ENCODE measurements at places on chromosomes 11 and 22. TPM values are rescaled to one million over a fixed set of nuclear protein-coding genes. Genes with fewer than 3 reads are reported as not detected.
A peak's percentile ranks its signal among the peaks of the same experiment; 100 is the strongest.

GRCh38 chr22:39819429-39819828, 74.1 kb downstream of the ENTHD1 start:
- H3K27ac ChIP-seq = no peak overlapping the region
- H3K27me3 ChIP-seq = no peaks in the 10 kb centered on the region
- H3K4me1 ChIP-seq = peaks cover 22% of the 10 kb centered on the region
- DNase-seq = no peak
- no peaks in the 10 kb centered on the region for H3K36me3 ChIP-seq

DNA sequence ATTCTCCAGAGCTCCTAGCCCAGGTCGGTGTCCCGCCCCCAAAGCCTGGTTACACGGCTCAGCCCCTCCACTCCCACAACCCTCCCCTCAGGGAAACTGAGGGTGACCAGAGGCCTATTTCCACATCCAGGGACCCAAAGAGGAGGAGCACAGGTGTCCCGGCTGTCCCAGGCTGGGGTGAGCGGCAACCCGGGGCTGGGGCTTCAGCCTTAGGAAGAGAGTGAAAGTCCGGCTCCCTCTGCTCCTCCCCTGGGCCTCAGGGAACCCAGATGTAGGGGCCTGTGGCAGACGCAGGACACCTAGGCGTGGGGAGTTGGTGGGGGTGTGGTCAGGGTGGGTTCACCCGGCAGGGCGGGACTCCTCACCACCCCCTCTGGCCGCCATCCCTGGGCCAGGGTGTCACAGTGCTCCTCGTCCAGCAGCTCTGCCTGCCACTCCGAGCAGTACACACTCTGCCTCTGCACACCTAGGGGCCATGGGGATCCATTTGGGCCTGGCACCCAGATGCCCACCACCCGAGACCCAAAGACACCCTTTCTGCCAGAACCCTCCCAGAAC, 63.1 kb downstream of the ARFGAP3 start:
- H3K36me3 ChIP-seq = peaks cover 21% of the 10 kb centered on the region
- H3K27ac ChIP-seq = no peak overlapping the region
- DNase-seq = no peak
- peaks cover 14% of the 10 kb centered on the region for H3K4me1 ChIP-seq
- no peak overlapping the region for H3K4me3 ChIP-seq

DNA sequence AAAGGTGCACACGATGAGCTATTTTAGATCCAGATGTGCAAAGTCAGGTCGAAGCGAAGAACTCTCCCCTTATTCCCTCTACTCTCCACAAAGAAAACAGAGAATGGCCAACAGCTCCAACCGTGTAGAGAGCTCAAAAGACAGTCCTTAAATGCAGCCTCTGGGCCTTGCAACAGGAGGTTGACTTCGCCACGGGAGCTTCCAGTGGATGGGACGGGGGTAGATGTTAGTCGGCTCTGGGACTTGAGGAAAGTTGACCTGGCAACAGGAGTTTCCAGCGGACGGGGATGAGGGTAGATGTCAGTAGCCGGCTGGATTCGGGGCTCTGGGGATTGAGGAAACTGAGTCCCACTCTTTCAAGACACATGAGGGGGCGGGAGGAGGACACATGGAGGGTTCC, 450.4 kb downstream of the BRD1 start:
- H3K36me3 ChIP-seq = no peaks in the 10 kb centered on the region
- no peak overlapping the region for H3K27ac ChIP-seq
- no peak for DNase-seq
- no peaks in the 10 kb centered on the region for H3K27me3 ChIP-seq
- H3K4me3 ChIP-seq = no peak overlapping the region

- no peak overlapping the region for H3K27ac ChIP-seq
- no peaks in the 10 kb centered on the region for H3K27me3 ChIP-seq
- H3K4me3 ChIP-seq = no peak overlapping the region
- no peak for DNase-seq
- no peaks in the 10 kb centered on the region for H3K4me1 ChIP-seq
- no peaks in the 10 kb centered on the region for H3K36me3 ChIP-seq
These were observed 1317.2 kb downstream of the TBC1D22A start for GRCh38 chr22:48079505-48080290.

DNA sequence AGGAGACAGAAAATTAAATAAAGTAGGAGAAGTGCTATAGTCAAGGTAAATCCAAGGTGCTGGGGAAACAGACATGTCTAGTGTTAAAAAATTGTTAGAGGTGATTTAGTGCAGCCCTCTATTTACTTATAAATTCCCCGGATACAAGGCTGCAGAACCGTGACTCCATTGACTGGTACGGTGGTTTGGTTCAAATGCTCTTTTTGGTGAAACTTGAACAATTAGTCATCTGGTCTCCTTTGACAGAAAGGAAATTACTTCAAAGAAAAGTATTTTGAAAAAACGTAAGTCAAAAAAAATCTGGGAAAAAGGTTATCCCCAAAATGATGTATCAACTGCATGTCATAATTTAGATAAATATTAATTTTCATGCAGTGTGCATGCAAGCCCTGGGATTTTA, 399.2 kb downstream of the CNTN5 start:
- H3K4me1 ChIP-seq = no peaks in the 10 kb centered on the region
- no peaks in the 10 kb centered on the region for H3K36me3 ChIP-seq
- DNase-seq = no peak
- no peak overlapping the region for H3K27ac ChIP-seq

GRCh38 chr22:31492151-31492550, 2.5 kb upstream of the EIF4ENIF1 start:
- no peaks in the 10 kb centered on the region for H3K27me3 ChIP-seq
- DNase-seq = no peak
- H3K36me3 ChIP-seq = no peaks in the 10 kb centered on the region

- no peak overlapping the region for H3K4me3 ChIP-seq
- H3K27me3 ChIP-seq = no peaks in the 10 kb centered on the region
- no peaks in the 10 kb centered on the region for H3K4me1 ChIP-seq
- peak; percentile 0 for DNase-seq
- H3K27ac ChIP-seq = no peak overlapping the region
- no peaks in the 10 kb centered on the region for H3K36me3 ChIP-seq
These were observed 2226.5 kb upstream of the RAG2 start for GRCh38 chr11:38824573-38824972.

GRCh38 chr11:34936945-34937629, 20.7 kb downstream of the PDHX start:
- no peak overlapping the region for H3K4me3 ChIP-seq
- no peak for DNase-seq
- H3K36me3 ChIP-seq = peaks cover 14% of the 10 kb centered on the region
- H3K27ac ChIP-seq = no peak overlapping the region

GRCh38 chr11:2592559-2593392, 107.0 kb downstream of the KCNQ1OT1 start:
- no peak overlapping the region for H3K4me3 ChIP-seq
- H3K27ac ChIP-seq = no peak overlapping the region
- H3K27me3 ChIP-seq = peaks cover 13% of the 10 kb centered on the region
- DNase-seq = no peak
- H3K36me3 ChIP-seq = no peaks in the 10 kb centered on the region

- DNase-seq = peak; percentile 85
- no peaks in the 10 kb centered on the region for H3K36me3 ChIP-seq
- H3K27ac ChIP-seq = no peak overlapping the region
- peak overlapping the region; percentile 78 for H3K4me3 ChIP-seq
- no peaks in the 10 kb centered on the region for H3K27me3 ChIP-seq
These were observed 3.4 kb downstream of the CCDC89 start for GRCh38 chr11:85682330-85683305.

GRCh38 chr11:85769771-85770170, 41.2 kb downstream of the SYTL2 start:
- H3K36me3 ChIP-seq = no peaks in the 10 kb centered on the region
- H3K4me1 ChIP-seq = no peaks in the 10 kb centered on the region
- H3K27me3 ChIP-seq = no peaks in the 10 kb centered on the region
- H3K27ac ChIP-seq = no peak overlapping the region
- no peak for DNase-seq

GRCh38 chr11:696955-697491, 1.4 kb downstream of the TMEM80 start:
- H3K27ac ChIP-seq = peak overlapping the region; percentile 94
- peaks cover 31% of the 10 kb centered on the region for H3K4me1 ChIP-seq
- H3K27me3 ChIP-seq = no peaks in the 10 kb centered on the region
- H3K4me3 ChIP-seq = peak overlapping the region; percentile 84
- DNase-seq = peak; percentile 94

DNA sequence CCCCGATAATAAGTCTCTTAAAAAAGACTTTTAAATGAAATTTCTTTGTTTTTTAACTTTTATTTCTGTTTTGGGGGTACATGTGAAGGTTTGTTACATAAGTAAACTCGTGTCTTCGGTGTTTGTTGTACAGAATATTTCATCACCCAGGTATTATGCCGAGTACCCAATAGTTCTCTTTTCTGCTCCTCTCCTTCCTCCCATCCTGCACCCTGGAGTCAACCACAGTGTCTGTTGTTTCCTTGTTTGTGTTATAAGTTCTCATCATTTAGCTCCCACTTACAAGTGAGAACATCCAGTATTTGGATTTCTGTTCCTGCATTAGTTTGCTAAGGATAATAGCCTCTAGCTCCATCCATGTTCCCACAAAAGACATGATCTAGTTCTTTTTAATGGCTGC, 1.6 kb upstream of the GSTP1 start:
- 0 out of 2 replicates have a peak, but pooled peaks cover 3% of the 10 kb centered on the region for H3K36me3 ChIP-seq
- peaks cover 9% of the 10 kb centered on the region for H3K4me1 ChIP-seq
- no peak overlapping the region for H3K27ac ChIP-seq
- peaks cover 12% of the 10 kb centered on the region for H3K27me3 ChIP-seq
- no peak overlapping the region for H3K4me3 ChIP-seq
- no peak for DNase-seq

GRCh38 chr11:104073950-104074705, 37.7 kb downstream of the DDI1 start:
- peak; percentile 72 for DNase-seq
- no peaks in the 10 kb centered on the region for H3K27me3 ChIP-seq
- no peak overlapping the region for H3K4me3 ChIP-seq
- H3K36me3 ChIP-seq = no peaks in the 10 kb centered on the region

DNA sequence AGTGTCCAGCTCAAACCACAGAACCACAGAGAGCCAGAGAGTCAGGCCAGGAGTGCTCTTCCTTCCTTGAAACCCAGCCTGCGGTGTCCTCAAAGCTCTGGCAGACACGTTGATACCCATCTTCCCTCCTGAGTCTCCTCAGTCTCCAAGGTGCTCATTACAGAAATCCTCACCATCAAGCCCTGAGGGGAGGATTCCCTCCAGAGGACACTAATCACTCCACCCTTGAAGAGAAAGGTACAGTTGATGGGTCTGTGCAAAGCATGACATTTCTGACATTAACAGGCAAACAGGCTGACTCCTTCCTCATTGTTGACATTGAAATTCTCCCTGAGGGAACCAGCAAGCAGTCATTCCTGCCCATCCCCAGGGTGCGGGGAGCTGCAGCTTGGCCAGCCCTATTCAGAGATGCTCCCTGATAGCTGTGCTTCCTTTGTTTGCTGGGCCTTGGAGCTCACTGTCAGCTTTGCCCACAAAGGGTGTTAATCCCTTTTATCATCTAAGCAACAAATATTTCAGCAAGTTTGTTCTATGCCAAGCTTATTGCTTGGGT, 101.7 kb upstream of the CSNK2A3 start:
- H3K36me3 ChIP-seq = no peaks in the 10 kb centered on the region
- H3K27me3 ChIP-seq = no peaks in the 10 kb centered on the region
- no peak for DNase-seq
- no peak overlapping the region for H3K27ac ChIP-seq

- H3K36me3 ChIP-seq = no peaks in the 10 kb centered on the region
- no peaks in the 10 kb centered on the region for H3K27me3 ChIP-seq
- peaks cover 21% of the 10 kb centered on the region for H3K4me1 ChIP-seq
- H3K4me3 ChIP-seq = no peak overlapping the region
- no peak for DNase-seq
- no peak overlapping the region for H3K27ac ChIP-seq
These were observed 452.7 kb upstream of the CCDC179 start for GRCh38 chr11:23313001-23313400.

DNA sequence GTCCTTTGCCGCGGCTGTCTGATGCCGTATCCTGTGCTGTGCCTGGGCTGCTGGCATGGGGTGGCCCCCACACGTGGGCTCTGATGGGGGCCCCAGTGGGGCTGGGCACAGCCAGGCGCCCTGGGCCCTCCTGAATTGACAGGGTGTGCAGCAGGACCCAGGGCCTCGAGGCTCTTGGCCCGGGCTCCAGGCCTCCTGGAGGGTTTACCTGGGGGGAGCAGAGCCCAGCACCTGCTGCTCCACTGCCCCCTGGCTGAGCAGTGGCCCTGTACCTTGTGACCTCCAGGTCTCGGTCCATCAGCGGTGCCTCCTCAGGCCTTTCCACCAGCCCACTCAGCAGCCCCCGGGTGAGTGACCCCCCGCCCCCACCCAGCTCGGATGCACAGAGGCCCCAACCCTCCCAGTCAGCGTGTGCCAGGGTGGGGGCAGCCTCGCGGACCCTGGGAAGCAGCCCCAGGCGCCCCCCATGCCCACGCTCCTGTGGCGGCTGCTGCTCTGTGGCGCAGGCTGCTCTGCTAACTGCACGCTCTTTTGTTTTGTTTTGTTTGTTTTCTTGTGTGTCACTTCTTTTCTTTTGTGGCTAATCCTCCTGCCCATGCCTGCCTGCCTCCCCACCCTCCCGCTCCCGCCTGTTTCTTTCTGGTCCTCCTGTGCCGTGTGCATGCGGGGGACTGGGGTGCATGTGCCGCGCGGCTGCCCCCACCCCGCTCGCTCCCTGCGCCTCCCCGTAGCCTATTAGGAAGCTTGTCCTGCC, 36.9 kb downstream of the MOB2 start:
- H3K4me1 ChIP-seq = no peaks in the 10 kb centered on the region
- no peak overlapping the region for H3K27ac ChIP-seq
- no peaks in the 10 kb centered on the region for H3K36me3 ChIP-seq
- no peak overlapping the region for H3K4me3 ChIP-seq
- H3K27me3 ChIP-seq = no peaks in the 10 kb centered on the region
- no peak for DNase-seq

- no peak for DNase-seq
- no peak overlapping the region for H3K4me3 ChIP-seq
These were observed 51.7 kb downstream of the ZBTB16 start for GRCh38 chr11:114110952-114111947.

DNA sequence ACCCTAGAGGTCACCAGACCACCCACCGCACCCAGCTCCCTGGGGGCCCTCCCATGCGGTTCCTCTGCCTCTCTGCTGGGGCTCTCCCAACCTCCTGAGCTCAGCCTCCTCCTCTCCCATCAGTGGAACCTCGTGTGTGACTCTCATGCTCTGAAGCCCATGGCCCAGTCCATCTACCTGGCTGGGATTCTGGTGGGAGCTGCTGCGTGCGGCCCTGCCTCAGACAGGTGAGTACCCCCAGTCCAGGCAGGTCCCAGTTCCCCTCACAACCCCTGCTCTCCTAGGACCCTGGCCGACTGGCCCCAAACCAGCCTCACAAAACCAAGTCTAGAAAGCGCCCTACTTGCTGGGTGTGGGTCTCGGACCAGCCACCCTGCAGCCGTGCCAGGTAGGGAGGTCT, 1.6 kb downstream of the SLC22A12 start:
- H3K36me3 ChIP-seq = no peaks in the 10 kb centered on the region
- DNase-seq = no peak
- no peak overlapping the region for H3K27ac ChIP-seq
- no peaks in the 10 kb centered on the region for H3K27me3 ChIP-seq
- H3K4me1 ChIP-seq = no peaks in the 10 kb centered on the region

The ASPHD2 gene
- total RNA-seq = 1.4 TPM

The MUC2 gene
- not detected for total RNA-seq

The MUC5AC gene
- not detected for total RNA-seq

The GAL3ST1 gene
- not detected for total RNA-seq

The SLC2A11 gene
- total RNA-seq = 16.6 TPM

The MMP8 gene
- total RNA-seq = not detected

The CLDN5 gene
- not detected for total RNA-seq

The MS4A14 gene
- total RNA-seq = not detected

The P2RY6 gene
- total RNA-seq = 0.76 TPM

The KRTAP5-11 gene
- not detected for total RNA-seq

The RAG2 gene
- total RNA-seq = not detected

The NFAM1 gene
- total RNA-seq = not detected
